ENCODE measurements at places on chromosomes 16 and 17.

DNA sequence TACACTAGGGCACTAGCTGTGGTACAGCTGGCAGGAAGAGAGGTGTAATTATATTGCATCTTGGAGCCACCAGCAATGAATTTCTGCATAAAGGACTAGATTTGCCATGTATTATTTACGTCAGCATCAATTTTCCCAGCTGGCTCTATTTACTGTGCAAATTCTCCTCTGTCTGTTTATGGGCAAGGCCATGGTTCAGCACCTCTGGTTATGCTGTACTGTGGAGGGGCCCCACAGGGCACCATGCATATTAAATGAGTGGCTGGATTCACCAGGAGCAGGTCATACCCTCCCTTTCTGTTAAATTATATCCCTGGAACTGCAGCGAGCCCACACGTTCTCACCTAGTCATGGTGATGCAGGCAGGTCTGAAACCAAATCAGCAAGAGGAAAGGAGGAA is 19.8 kb downstream of the RAD51D start:
- no peak for DNase-seq

- DNase-seq, result no peak
Observed at GRCh38 chr17:17406225-17406624, 70.6 kb upstream of the MED9 start.

GRCh38 chr17:58530655-58531054 is 16.2 kb upstream of the MTMR4 start:
- no peak for DNase-seq

DNA sequence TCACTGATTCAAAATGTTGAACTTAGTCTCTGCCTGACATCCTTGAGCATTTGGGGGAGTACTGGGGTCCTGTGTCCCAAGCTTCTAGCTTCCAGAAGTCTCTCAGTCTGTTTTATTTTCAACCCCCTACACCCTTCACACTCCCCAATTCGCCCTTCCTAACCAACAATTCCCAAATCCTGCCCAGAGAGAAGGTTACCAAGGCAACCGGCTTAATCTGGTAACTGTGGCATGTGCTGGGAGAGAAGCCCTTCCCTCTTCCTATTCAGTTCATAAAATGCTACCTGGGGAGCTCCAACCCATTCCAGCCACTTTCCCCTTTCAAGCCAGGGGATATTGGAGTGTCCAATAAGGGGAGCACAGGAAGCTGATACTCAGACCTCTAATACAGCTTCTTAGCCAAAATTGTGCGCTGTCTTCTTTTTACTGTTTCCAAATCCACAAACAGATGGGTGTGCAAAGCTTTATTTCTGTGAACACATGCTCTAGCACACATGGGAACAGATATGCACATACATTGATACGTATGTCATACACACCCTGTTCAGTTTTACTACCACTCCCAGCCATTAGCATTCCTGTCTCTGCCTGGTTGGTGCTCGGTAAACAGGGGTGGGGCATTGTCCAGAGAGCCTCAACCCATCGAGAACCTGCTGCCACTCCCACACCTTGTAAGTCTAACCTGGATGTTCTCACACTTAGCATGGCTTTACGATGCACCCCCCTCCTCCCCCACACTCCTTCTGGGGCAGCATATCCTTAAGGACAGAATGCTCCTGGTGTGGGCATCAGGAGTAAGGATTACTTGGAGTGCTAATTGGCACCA is 1.1 kb upstream of the RAPGEFL1 start:
- DNase-seq, result no peak

GRCh38 chr17:29238133-29238850 is 8.4 kb upstream of the CRYBA1 start:
- DNase-seq, result no peak

DNA sequence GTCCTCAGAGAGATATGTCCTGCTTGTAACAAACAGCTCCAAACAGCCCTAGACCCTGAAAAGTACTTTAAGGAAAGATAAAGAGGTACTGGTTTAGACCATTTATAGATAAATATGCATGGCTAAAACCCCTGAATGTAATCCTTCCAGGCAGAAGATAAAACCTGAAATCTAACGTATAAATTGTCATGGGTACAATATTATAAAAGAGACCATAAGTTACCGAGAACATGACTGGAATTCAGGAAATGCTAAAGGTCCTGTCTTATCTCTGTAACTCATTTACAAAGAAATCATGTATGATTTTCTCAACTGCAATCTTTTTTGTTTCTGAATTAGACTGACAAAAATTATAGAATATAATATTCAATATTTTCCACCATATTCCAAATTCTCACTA is 9.2 kb upstream of the KANSL1 start:
- DNase-seq, result no peak

GRCh38 chr16:88937206-88937621 is 39.8 kb downstream of the CBFA2T3 start:
- no peak for DNase-seq

DNA sequence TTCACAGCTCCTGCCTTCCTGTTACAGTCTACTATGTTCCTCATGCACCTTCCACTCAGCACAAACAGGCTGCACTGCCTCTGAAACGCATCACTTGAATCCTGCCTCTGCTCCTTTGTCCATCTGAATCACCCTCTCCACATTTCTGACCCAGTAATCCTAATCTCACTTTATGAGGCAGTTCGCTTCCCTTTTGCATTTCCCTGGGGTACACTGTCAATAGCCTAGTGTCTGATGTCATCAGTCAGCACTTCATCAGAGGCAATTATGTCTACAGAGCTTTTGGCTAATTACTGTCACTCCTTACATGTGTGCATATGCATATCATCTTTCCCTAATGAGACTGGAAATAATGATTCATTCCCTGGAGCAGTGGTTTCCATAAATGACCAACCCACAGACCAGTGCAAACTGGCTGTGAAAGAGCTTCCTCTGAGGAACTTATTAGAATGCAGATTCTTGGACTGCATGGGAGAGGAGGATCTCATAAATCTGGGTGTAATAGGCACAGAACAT is 23.6 kb downstream of the CA4 start:
- no peak for DNase-seq

DNA sequence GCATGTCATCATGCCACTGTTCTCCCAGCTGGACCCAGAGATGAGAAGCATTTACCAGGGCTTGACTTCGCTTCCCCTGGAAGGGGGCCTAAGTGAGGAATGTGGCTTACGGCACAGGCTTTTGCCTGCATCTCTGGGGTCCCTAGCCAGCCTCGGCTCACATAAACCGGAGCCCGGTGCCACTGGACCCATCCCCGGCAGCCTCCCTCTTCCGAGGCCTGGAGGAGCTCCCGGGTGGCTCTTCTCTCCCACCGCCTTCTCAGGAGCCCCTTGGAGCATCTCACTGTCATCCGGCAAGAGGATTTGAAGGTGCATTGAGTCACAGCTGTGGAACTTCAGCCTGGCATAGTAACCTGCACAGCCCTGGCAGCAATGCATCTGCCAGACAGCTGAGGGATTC is 29.9 kb upstream of the TBX2 start:
- no peak for DNase-seq

DNA sequence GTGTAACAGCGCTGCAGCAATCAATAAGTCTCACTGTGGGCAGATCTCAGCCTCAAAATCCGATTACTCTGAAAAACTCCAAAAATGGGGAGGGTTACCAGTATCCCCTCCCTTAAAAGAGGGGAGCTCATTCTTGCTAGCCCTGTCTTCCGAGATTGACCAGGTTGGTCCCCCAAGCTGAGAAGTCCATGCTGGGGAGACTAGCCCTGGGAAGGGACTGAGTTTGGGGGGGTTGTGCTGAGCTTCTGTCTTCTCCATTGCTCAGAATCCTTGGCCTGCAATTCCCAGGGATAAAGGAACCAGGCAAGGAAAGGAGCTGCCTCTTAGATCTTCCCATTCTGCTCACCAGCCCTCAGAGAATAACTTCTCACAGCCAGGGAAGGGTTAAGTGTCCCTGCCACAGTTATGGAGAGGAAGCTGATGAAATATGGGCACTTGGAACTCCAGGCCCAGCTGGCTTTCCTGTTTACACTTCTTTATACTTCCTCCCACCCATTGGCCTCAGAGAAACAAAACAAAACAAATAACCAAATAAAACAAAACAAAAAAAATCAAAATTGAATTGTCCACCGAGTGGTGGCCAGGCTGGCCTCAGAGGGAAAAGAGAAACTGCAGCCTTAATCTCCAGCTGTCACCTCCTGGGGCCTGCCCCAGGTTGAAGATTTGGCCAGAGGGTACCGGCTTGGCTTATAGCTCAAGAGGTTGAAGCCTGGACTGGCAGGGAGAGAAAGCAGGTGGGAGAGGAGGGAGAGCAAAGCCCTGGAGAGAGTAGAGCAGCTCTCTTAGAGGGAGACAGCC is 2.6 kb downstream of the HOXB3 start:
- peak; percentile 59 for DNase-seq

- no peak for DNase-seq
Observed at GRCh38 chr17:27596566-27597187, 34.3 kb upstream of the LGALS9 start.
